ENCODE measurements at places on chromosomes 5 and 9.

GRCh38 chr5:38473008-38473407, 83.4 kb downstream of the LIFR start:
- DNase-seq, result no peak

DNA sequence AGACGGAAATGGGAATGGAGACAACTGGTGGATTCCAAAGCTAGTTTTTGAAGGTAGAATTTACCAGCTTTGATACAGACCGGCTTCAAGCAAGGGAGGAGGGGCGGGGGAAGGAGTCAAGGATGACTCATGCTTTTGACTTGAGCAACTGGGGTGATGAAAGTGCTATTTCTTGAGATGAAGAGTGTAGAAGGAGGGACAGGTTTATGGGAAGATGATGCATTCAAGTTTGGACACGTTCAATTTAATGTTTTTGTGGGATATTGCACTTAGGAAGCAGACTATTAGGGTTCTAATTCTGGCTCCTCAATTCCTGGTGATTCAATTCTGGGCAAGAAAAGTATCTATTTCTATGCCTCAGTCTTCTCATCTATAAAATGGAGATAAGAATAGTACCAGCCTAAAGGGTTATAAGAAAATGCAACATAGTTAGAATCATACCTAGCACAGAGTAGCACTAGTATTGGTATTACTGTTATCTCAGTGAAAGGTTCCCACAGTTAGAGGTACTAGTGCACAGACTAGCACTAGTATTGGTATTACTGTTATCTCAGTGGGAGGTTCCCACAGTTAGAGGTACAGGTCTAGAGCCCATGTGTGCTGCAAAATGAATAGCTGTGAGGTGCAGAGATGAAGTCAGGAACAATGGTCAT, 4.6 kb downstream of the NIPAL4 start:
- peak; percentile 61 for DNase-seq

DNA sequence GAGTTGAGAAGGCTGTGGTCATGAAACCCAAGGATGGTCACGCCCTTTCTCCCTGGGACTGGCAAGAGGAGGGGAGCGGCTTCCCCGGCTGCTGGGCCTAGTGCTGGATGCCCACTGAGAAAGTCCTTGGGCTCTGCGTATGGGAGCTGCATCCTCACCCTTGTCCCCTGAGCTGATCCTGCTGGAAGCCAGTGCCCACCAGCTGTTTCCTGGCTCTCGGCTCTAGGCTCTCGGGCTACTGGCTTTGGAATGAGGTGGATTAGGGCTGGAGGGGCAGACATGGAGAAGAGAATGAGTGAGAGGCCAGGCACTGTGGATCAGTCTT, 149.3 kb upstream of the PPP1R26 start:
- no peak for DNase-seq

DNA sequence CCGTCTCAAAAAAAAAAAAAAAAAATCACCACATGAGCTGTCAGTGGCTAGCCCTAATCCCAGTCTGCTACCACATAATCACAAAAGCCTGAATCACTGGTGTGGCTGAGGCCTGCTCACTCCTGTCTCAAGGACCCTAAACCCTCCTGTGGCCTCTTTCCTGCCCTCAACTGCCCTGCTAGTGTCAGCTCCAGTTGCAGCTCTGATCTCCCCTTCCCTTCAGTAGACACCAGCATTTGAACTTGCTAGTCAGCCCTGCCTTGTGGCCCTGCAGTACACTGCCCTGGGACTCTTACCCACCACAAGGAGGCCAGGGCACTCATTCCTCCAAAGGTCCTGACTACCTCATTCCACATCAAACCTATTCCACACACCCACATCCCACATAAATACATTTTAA, 9.5 kb upstream of the P4HA2 start:
- no peak for DNase-seq

GRCh38 chr9:129339539-129340157, 161.6 kb upstream of the IER5L start:
- DNase-seq, result no peak

Data from stimulated activated CD8-positive, alpha-beta memory T cell treated with anti-CD3 and anti-CD28 coated beads, Interleukin-7, amount 100 ng/mL, for 48 hours (primary cell).